Stimulated activated CD4-positive, alpha-beta T cell treated with anti-CD3 and anti-CD28 coated beads, Interleukin-4, amount 100 ng/mL, for 48 hours (primary cell): ENCODE measurements at places on chromosomes 16 and 17.

DNA sequence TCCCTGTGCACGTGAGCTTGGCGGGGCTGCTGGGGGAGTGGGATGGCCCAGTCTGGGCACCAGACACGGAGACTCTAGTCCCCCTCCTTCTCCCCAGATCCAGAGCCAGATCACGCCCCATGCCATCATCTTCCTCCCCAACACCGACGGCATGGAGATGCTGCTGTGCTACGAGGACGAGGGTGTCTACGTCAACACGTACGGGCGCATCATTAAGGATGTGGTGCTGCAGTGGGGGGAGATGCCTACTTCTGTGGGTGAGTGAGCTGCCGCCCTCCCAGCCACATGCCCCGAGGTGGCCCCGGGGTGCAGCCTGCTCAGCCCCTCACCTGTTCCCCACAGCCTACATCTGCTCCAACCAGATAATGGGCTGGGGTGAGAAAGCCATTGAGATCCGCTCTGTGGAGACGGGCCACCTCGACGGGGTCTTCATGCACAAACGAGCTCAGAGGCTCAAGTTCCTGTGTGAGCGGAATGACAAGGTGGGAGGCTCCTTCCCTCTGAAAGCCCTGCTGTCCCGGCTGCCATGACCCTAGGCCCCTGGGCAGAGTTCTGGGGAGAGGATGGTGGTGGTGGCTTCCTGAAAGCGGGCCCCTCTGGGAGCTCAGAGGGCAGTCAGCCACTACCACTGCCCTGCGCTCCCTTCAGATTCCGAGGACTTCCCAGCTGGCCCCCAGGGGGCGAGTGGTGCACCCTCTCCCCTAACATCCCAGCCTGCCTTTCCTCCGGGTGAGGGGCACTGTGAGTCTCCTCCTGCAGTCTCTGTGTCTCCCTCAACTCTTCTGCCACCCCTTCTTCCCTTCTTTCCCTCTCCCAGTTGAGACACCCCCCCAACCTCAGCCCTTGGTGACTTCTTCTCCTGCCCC, 2.8 kb upstream of the C17orf107 start:
- no peak for DNase-seq

DNA sequence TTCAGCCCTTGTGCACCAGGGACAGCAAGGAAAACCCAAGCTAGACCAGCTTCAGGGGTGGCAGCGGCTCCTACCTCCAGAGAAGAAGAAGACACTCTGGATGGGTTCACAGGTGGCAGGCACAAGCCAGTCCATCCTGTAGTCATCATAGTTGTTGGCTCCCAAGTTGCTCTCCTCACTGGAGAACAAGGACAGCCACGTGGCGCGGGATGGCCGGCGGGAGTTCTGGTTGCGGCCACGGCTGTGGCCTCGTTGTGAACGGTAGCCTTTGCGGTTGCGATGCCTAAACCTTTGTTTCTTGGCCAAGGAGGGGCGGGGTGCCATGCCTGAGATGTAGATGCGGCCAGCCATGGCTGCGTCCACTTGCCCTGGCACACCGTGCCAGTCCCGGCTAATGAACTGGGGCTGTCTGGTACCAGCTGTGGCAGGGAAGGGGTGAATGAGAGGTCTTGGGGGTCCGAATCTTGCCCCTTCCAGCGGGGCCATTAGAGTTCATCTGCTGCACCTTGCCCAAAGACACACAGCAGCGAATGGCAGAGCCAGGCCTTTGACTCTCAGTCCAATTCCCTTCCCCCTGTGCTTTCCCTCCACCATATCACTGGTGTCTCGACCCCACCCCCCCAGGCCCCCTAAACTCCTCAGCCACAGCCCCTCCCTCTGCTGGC, 2.3 kb downstream of the VTN start:
- DNase-seq = no peak

DNA sequence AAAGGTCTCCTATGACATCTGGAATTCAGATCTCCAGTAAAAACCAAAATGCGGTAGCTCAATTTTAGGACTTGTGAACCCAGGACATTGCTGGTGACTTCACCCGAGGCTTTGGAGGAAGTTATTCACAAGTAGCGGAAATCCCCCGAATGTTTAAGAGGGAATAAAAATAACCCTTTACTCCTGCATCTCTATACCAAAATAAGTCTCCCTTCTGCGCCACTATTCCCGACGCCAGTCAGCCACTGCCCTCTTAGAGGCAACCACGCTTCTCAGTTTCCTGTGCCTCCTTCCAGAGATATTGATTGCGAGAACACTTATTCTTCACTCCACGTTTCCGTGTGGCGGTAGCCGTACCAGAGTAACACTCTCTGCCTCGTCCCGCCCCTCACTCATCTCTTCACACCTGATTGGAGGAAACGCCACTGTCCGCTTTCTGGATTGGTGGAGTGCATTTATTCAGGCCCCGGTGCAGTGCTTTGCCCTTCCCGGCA, 27.4 kb downstream of the EMP2 start:
- peak; percentile 30 for DNase-seq

GRCh38 chr16:25256695-25257469, 763 bp downstream of the ZKSCAN2 start:
- DNase-seq = no peak

- peak; percentile 36 for DNase-seq
Observed at GRCh38 chr16:4404247-4404966, 12.0 kb downstream of the CORO7 start.

DNA sequence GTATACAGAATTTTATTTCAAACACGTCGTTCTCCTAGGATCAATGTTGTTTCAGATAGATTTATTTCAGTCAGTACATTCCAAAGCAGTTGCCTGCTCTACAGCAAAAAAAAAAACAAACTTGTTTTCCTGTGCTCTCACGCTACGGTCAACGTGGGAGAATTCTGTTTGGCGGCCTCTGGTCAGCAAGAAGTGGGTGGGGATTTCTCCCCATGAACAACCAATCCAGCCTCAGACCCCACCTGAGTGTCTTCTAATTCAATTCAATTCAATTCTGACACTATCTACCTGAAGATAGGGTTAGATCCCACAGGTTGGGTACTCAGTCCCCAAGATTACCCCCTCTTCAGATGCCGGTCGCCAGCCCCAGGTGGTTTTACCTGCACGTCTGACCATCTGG, 22.1 kb downstream of the C17orf58 start:
- DNase-seq = no peak

- DNase-seq = peak; percentile 25
Observed at GRCh38 chr16:2022723-2023091, 3.1 kb downstream of the NPW start.

DNA sequence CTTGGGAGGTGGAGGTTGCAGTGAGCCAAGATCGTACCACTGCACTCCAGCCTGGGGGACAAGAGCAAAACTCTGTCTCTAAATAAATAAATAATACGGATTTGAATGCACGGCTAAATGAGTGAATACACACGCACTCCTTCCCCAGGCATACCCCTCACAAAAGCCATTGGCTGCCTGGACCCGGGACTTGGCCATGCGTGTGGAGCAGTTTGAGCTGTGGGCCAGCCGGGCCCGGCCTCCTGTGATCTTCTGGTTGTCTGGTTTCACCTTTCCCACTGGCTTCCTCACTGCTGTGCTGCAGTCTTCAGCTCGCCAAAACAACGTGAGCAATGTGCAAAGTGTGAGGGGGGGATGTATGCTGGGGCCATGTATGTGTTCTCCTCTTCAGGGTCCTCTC, 1.6 kb upstream of the KDM6B start:
- no peak for DNase-seq

DNA sequence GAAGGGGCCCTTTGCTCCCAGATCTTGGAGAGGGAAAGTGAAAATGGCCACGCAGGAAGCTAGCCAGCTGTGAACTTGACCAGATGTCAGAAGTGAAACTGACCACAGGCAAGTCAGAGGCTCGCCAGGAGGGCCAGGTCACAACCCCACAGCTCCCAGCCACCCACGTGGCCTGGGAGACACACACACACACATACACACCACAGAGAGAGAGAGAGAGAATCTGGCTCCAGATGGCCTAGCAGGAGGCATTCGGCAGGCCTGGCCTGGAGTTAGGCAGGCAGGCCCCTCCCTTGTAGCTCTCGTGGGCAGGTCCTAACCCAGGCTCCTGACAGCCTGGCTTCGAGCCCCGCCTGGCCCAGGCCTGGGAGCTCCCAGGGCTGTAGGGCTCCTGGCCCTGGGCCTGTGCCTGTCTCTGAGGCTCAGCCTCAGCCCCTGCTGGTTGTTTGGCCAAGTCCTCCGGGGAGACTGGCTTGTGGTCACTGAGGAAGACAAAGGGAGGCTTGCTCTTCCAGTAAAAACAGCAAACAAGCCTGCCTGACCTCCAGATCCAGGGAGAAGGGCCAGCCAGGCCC, 20.2 kb downstream of the NGFR start:
- no peak for DNase-seq

DNA sequence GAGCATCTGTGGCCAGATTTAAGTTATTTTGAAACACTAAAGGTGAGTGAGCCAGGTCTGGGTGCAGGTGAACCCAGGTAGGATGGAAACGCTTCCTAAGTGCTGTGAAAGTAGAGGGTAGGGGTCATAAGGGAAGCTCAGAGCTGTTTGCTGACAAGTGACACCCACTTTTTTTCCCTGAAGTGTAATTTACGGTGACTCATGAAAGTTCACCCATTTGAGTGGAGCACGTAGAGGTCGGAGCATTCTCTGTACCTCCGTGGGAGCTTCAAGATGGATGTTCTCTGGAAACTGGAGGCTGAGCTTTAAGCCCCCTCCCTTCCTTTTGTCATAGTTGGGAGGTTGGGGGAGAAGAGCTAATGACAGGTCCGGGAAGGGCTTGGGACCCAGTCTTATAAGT, 44.3 kb downstream of the MPRIP start:
- no peak for DNase-seq

- no peak for DNase-seq
Observed at GRCh38 chr16:16817196-16817595, 438.3 kb downstream of the NPIPA7 start.

DNA sequence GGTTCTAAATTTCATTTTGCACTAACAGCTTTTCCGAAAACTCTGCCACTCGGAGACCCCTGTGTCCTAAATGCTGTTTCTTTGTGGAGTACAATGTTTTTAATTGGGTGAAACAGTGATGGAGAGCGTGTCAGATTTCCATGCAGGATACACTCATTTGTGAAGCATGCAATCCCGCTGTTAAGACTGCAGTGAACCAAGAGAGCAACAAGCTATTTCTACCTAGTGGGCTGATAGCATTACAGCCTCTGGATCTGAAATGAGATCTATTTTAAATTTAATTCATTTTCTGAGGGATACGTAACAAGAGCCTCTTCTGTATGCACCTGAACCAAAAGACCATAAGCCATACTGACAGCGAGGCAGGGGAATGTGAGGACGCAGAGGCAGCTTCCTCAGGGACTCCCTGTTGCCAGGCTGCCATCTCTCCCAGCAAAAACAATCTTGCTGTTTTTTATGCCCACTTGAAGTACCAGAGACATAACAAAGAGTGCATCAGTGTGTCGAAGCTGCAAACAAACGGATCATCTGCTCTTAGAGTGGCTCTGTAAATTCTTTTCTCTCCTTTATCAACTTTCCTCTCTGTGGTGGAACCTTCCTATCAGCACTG, 199.9 kb upstream of the COX10 start:
- DNase-seq = no peak

DNA sequence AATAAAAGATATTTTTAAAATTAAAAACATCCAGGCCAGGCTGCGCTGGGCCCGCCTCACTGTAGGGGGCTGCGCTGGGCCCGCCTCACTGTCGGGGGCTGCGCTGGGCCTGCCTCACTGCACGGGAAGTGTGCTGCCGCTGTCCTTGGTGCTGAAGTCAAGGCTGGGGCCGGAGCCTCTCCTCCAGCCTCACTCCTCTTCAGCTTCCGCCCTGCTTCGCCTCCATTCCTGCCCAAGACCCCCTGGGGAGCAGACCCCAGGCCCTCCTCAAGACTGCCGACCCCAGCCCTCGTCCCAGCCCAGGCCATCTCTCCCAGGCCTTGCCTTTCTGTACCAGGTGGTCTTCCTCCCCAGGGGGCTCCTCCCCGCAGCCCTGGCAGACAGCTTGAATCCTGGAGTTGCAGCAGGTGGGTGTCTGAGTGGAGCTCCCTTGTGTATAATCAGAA, 26.2 kb downstream of the ENDOV start:
- peak; percentile 47 for DNase-seq

DNA sequence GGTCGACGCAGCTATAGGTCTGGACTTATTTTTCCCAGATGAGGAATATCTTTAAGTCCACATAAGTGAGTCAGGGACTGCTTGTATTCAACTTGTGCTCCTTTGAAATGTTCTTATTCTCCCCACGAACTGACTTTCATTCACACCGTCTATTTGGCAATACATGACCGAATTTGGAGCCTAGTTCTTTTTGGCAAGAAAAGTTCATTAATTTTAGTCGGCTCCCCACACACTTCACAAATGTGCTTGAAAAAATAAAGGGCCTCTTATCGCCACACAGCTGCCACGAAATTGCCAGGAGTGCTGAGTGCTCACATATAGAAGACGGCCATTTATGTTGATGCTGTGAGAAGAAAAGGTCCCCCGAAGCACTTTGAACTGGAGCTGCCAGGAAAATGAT, 152.6 kb downstream of the PRKCA start:
- no peak for DNase-seq

DNA sequence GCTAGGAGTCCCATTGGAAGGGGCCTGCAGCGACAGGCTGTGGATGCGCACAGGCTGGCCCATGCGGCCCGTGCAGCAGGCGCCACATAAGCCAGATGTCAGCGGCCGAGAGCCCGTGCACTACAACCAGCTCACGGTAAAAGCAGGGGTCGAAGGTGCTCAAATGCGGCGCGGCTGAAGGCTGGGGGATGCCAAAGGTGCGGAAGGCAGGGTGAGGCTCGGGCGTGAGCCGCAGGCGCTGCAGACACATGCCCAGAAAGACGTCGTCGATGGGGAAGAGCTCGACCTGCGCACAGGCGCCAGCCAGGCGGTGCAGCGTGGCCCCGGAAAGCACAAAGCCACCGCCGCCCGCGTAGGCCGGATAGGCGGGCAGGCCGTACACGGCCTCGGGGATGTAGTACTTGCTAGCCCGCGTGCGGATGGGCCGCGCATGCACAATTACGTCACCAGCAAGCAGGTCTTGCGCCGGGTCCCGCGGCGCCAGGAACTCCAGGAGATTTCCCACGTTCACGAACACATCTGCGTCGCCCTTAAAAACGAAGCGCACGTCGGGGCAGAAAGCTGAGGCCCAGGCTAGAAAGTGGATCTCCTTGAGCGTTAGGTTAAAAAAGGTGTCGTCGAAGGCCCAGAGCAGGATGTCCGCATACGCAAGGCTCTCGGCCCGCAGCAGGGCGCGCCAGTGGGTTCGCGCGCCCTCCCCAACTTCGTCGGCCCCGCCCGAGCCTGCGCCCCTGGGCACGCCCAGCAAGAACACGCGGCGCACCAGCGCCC, 1.3 kb downstream of the B3GNT9 start:
- no peak for DNase-seq

- DNase-seq = peak; percentile 84
Observed at GRCh38 chr16:79601931-79602627, 1.5 kb upstream of the MAF start.

DNA sequence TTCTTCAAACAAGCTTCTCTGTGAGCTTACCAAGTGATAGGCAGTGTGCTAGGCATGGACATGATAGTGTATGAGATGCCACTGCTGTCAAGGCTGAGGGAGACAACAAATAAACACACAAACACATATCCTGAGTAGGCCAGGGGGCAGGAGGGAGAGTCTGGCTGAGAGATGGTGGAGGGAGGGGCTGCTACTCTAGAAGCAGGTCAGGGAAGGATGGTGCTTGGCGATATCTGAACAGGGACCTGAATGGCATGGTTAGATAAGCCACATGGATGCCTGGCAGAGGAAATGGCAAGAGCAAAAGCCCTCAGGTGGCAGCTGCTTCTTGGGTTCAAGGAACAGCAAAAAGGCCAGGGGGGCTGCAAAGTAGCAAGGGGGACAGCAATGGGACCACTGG, 8.6 kb upstream of the CHST6 start:
- DNase-seq = no peak

GRCh38 chr16:71727551-71728324, 3.2 kb upstream of the PHLPP2 start:
- no peak for DNase-seq

GRCh38 chr17:64638552-64639203, 23.4 kb downstream of the SMURF2 start:
- no peak for DNase-seq
